ENCODE measurements at places on chromosomes 3 and 15. TPM values are rescaled to one million over a fixed set of nuclear protein-coding genes. Genes with fewer than 3 reads are reported as not detected.

Gene TF
- total RNA-seq: 23.4 TPM

DNA sequence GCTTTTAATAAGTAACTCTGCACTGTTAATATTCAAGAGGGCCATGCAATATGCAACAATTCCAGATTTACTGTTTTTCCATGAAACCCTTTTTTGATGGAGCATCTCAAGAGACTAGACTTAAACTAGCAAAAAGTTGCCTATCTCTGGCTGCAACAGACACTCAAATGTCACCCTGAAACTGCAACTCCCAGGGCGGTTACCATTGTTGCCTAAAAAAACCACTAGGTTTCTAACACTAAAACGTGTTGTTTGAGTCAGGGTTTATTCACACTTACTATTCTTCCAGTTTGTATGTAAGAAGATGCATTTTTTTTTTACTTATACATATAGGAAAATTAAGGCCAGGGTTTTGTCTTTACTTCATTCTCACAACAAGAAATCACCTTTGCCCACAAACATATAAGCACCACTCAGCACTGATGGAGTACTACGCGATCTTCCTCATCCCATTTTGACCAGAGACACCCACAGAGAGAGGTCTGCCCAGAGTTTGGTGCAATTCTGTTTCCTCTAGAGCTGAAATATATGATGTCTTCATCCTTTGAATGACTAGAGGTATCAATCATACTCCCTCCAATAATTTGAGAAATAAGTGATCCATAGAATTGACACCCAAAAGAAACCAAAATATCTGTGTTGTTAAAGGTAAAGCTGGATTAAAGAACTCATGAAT lies 124.0 kb upstream of the SNTN start:
- DNase-seq: no peak
- H3K36me3 ChIP-seq: no peaks in the 10 kb centered on the region
- H3K4me1 ChIP-seq: no peaks in the 10 kb centered on the region
- no peak overlapping the region for H3K4me3 ChIP-seq

DNA sequence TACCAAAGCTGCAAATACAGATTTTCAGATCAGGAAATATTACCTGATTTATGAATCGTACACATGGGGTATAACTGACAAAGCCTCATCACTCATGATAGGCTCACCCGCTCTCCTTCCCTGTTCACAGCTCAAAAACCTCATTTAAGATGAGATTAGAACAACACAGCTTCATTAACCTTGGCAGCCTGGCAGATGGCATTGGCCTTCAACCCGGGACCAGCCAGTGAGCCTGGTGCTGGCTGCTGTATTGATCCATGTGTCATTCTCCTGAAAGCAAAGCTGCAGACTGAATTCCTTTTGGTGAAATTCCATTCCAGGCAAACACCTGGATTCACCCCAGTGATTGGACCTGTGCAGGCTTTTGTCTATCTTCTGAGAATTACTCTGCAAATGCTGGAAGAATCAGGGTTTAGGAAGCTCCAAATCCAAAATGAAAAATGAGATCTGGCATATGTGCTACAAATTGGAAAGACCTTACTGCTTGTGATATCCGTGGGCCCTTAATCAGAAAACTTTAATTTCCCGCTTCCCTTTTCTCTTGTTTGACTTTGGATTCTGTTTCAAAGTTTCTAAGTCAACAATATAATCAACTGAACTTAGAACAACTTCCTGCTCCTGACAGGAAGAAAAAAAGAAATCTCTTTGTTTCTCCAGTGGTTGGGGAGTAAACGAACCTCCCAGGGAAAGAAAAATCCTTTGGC lies 189.1 kb upstream of the KBTBD8 start:
- H3K27ac ChIP-seq: peak overlapping the region; percentile 58
- no peaks in the 10 kb centered on the region for H3K36me3 ChIP-seq

GRCh38 chr15:35545316-35545823 lies 595 bp downstream of the DPH6 start:
- H3K27me3 ChIP-seq: no peaks in the 10 kb centered on the region
- peak overlapping the region; percentile 96 for H3K27ac ChIP-seq
- DNase-seq: peak; percentile 39
- H3K4me3 ChIP-seq: peak overlapping the region; percentile 48
- no peaks in the 10 kb centered on the region for H3K36me3 ChIP-seq
- peaks cover 6% of the 10 kb centered on the region for H3K4me1 ChIP-seq

- no peak overlapping the region for H3K4me3 ChIP-seq
- peaks cover 15% of the 10 kb centered on the region for H3K4me1 ChIP-seq
- no peaks in the 10 kb centered on the region for H3K36me3 ChIP-seq
- H3K27ac ChIP-seq: no peak overlapping the region
These were observed 3.6 kb upstream of the GRAMD1C start for GRCh38 chr3:113834983-113835382.

Gene GALNT15
- total RNA-seq: not detected

Gene CCR9
- total RNA-seq: not detected

GRCh38 chr15:64105113-64105704 lies 9.4 kb downstream of the SNX1 start:
- no peak overlapping the region for H3K27ac ChIP-seq
- no peak overlapping the region for H3K4me3 ChIP-seq
- no peaks in the 10 kb centered on the region for H3K36me3 ChIP-seq
- no peak for DNase-seq
- H3K27me3 ChIP-seq: no peaks in the 10 kb centered on the region

GRCh38 chr3:160402221-160403027 lies 3.0 kb downstream of the SMC4 start:
- H3K36me3 ChIP-seq: no peaks in the 10 kb centered on the region
- H3K4me3 ChIP-seq: no peak overlapping the region
- H3K27me3 ChIP-seq: no peaks in the 10 kb centered on the region
- no peak for DNase-seq
- H3K27ac ChIP-seq: peak overlapping the region; percentile 99

Gene ALDH1A2
- 0.61 TPM for total RNA-seq

GRCh38 chr15:60745469-60746061 lies 266.6 kb upstream of the ICE2 start:
- no peaks in the 10 kb centered on the region for H3K4me1 ChIP-seq
- no peaks in the 10 kb centered on the region for H3K27me3 ChIP-seq
- no peak for DNase-seq
- no peak overlapping the region for H3K27ac ChIP-seq
- H3K36me3 ChIP-seq: no peaks in the 10 kb centered on the region

DNA sequence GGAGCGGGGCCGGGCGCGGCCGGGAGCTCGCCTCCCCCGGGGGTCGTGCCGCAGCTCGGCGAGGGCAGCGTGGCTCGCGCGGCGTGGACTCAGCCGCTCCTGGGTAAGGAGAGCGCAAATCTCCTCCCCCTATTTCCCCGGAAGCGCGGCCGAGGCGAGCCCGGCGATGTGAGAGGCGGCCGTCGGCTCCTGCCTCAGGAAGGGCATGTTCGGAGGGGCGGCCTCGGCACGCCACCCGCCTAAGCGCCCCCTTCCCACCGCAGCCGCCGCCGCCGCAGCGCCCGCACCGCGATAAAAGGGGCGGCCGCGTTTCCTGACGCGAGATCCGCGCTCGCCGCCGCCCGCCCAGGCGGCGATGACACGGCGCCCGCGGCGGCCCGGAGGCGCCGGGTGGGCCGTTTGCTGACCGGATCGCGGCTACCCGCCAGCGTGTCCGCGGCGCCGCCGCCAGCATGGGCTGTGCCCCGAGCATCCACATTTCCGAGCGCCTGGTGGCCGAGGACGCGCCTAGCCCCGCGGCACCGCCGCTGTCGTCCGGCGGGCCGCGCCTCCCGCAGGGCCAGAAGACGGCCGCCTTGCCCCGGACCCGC lies at the start of gene PDE8A:
PDE8A (plus strand) TSS at position 146 of the 590 bp plus-strand sequence; CDS start at position 453, 307 bp downstream.
- 0 out of 2 replicates have a peak, but pooled peaks cover 8% of the 10 kb centered on the region for H3K4me1 ChIP-seq
- peak; percentile 44 for DNase-seq
- peak within 1 kb of the TSS; percentile 86 for H3K4me3 ChIP-seq
- H3K36me3 ChIP-seq: no peaks in the 10 kb centered on the region
- H3K27me3 ChIP-seq: no peaks in the 10 kb centered on the region

GRCh38 chr3:27216955-27217552 lies 152.1 kb downstream of the NEK10 start:
- H3K4me1 ChIP-seq: no peaks in the 10 kb centered on the region
- H3K27ac ChIP-seq: no peak overlapping the region
- no peaks in the 10 kb centered on the region for H3K27me3 ChIP-seq
- no peak overlapping the region for H3K4me3 ChIP-seq
- no peaks in the 10 kb centered on the region for H3K36me3 ChIP-seq
- no peak for DNase-seq

Gene GOLGA6L7
- total RNA-seq: not detected

- H3K36me3 ChIP-seq: no peaks in the 10 kb centered on the region
- DNase-seq: no peak
- H3K27ac ChIP-seq: no peak overlapping the region
- H3K4me3 ChIP-seq: no peak overlapping the region
These were observed 89.9 kb downstream of the ASB7 start for GRCh38 chr15:100692246-100692645.

- no peak overlapping the region for H3K4me3 ChIP-seq
- no peaks in the 10 kb centered on the region for H3K36me3 ChIP-seq
- H3K27me3 ChIP-seq: no peaks in the 10 kb centered on the region
- no peak for DNase-seq
- no peak overlapping the region for H3K27ac ChIP-seq
These were observed 201.6 kb upstream of the RGMA start for GRCh38 chr15:93290618-93290946.

DNA sequence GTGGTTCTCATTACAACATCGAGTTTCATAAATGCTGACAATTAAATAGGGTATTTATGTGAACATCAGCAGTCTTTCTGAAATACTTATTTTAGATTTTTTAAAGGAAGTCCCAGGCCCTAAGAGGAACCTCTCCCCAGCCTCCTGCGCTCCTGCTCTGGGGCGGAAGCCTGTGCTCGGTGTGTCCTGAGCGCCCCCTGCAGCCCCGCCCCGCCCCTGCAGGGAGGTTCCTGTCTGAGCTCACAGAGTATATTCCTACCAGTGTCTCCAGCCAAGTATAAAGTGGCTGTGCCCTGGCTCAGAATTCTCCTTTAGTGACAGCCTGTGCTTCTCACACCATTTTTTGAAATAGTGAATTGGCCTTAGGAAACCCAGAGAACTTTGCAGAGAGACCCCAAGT lies 567.9 kb downstream of the GOLGA6L6 start:
- DNase-seq: no peak
- H3K27ac ChIP-seq: no peak overlapping the region
- H3K4me1 ChIP-seq: no peaks in the 10 kb centered on the region
- no peak overlapping the region for H3K4me3 ChIP-seq
- H3K27me3 ChIP-seq: no peaks in the 10 kb centered on the region

DNA sequence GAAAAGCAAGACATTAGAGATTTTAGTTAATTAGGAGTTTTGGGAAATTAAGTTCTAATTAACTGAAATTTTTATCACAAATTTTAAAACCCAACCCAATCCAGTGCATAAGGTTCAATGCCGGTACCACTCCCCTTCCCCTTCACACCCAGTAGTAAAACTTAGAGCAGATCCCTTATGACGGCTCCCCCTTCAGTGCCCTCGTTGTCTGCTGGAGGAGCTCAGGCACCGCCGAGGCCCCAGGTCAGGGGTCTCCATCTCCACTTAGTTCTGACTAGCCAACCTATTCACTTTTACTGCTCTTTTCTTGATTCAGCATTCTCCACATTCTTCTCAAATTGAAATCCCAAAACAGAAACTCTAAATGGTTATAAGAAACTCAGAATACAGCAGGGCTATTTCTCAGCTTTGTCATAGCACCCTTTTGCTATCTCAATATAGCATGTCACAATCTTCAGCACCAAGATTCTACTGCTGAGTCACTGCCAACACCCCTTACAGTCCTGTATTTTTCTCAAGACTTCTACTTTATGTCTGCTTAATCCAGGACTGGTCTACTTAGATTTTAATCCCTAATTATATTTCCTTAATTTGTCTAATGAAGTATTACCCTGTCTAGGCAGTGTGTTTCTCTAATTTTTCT lies 39.8 kb downstream of the TUBGCP4 start:
- no peaks in the 10 kb centered on the region for H3K27me3 ChIP-seq
- DNase-seq: no peak
- no peaks in the 10 kb centered on the region for H3K4me1 ChIP-seq
- no peak overlapping the region for H3K27ac ChIP-seq

Gene MUC13
- 5.0 TPM for total RNA-seq

DNA sequence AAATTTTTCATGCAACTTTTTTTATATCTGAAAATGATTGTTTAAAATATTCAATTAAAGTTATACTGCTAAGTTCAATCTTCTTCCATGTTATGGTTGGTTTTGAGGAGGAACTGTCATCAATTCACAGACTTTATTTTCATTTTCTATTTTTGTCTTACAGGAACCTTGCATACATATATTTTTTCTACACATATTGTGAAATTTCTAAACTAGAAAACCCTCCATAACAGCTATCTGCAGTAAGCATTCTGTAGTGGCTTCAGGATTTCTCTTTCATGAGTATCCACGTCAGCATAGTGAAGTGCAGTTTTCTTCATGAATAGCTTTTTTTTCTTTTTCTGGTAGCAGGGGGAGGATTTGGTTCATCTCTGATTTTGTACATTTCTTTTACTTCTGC lies 48.2 kb downstream of the ATR start:
- H3K27me3 ChIP-seq: no peaks in the 10 kb centered on the region
- H3K4me1 ChIP-seq: no peaks in the 10 kb centered on the region
- DNase-seq: no peak

GRCh38 chr15:63172376-63172775 lies 15.1 kb upstream of the RPS27L start:
- H3K4me1 ChIP-seq: peaks cover 5% of the 10 kb centered on the region
- H3K36me3 ChIP-seq: no peaks in the 10 kb centered on the region
- no peaks in the 10 kb centered on the region for H3K27me3 ChIP-seq
- no peak overlapping the region for H3K27ac ChIP-seq

DNA sequence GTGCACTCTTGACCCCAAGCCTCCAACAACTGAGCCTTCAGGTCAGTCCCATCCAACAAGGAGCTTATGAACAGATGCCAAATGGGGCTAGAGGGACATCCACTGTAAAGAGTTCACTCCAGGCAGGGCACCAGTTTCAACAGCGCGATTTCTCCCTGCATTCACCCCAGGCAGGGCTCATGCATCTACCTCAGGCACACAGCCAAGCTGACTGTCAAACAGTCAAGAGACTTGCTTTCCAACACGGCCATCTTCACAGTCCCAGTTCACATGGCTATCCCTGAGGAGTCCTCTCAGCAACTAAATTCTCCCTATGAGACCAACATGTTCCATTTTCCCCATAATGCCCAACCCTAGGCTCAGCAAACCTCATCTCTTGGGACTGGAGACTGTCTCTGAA lies 17.7 kb downstream of the SLC25A20 start:
- H3K27me3 ChIP-seq: no peaks in the 10 kb centered on the region
- no peaks in the 10 kb centered on the region for H3K36me3 ChIP-seq
- H3K4me3 ChIP-seq: no peak overlapping the region
- no peaks in the 10 kb centered on the region for H3K4me1 ChIP-seq

Gene GATA2
- total RNA-seq: 13.3 TPM

Gene SERINC4
- 0.23 TPM for total RNA-seq

Gene LYZL4
- total RNA-seq: not detected

Gene CPB1
- not detected for total RNA-seq

DNA sequence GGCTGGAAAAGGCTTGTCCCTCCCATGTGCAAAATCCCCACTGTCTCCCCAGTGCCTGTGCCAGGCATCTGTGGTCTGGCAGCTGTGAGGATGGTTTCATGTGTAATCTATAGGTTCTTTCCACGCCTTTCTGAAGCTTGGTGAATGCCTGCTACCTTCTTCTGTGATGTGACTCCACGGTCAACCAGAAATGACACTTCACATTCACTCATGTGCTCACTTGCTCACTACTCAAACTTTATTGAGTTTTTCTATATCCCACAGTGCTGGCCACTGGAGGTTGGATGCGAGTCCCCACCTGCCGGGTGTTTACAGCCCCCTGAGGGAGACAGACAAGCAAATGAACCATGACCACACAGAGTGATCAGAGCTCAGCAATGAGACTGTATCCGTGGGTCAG lies 27.9 kb upstream of the TLE3 start:
- H3K27me3 ChIP-seq: no peaks in the 10 kb centered on the region
- no peaks in the 10 kb centered on the region for H3K36me3 ChIP-seq
- H3K4me3 ChIP-seq: no peak overlapping the region

GRCh38 chr15:86654501-86654900 lies 574.8 kb downstream of the AGBL1 start:
- no peaks in the 10 kb centered on the region for H3K27me3 ChIP-seq
- no peaks in the 10 kb centered on the region for H3K4me1 ChIP-seq
- no peak overlapping the region for H3K27ac ChIP-seq
- no peak overlapping the region for H3K4me3 ChIP-seq
- no peaks in the 10 kb centered on the region for H3K36me3 ChIP-seq
